Activated CD4-positive, alpha-beta memory T cell treated with anti-CD3 and anti-CD28 coated beads for 36 hours (primary cell): ENCODE measurements at places on chromosomes 3 and 15. TPM values are rescaled to one million over a fixed set of nuclear protein-coding genes. Genes with fewer than 3 reads are reported as not detected.
A peak's percentile ranks its signal among the peaks of the same experiment; 100 is the strongest.

GRCh38 chr3:115657168-115657567 lies 33.9 kb downstream of the GAP43 start:
- no peak for DNase-seq
- H3K27ac ChIP-seq = peak overlapping the region; percentile 21
- H3K27me3 ChIP-seq = no peaks in the 10 kb centered on the region
- H3K4me1 ChIP-seq = peaks cover 31% of the 10 kb centered on the region
- no peaks in the 10 kb centered on the region for H3K36me3 ChIP-seq

GRCh38 chr3:149585401-149585726 lies 72.5 kb downstream of the WWTR1 start:
- H3K36me3 ChIP-seq = no peaks in the 10 kb centered on the region
- H3K4me3 ChIP-seq = no peak overlapping the region
- H3K4me1 ChIP-seq = peaks cover 8% of the 10 kb centered on the region
- H3K27me3 ChIP-seq = peaks cover 15% of the 10 kb centered on the region
- no peak overlapping the region for H3K27ac ChIP-seq
- no peak for DNase-seq

The PCOLCE2 gene
- total RNA-seq = not detected

DNA sequence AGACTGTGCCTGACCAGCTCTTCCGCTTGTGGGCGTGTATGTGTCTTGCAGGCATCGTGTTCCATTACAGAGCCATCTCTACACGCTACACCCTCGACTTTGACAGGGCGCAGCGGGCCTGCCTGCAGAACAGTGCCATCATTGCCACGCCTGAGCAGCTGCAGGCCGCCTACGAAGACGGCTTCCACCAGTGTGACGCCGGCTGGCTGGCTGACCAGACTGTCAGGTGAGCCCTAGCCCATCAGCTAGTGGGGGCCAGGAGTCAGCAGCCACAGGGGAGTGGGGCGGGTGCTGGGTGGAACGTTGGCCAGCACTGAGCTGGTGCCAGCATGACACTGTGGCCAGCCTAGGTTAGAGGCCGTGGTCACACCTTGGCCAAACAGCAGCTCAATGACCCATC lies 36.7 kb downstream of the ACAN start:
- no peak overlapping the region for H3K27ac ChIP-seq
- peaks cover 6% of the 10 kb centered on the region for H3K4me1 ChIP-seq
- no peaks in the 10 kb centered on the region for H3K36me3 ChIP-seq
- H3K4me3 ChIP-seq = no peak overlapping the region
- DNase-seq = no peak

The UCN2 gene
- total RNA-seq = not detected

The ATP8B4 gene
- total RNA-seq = 4.2 TPM

DNA sequence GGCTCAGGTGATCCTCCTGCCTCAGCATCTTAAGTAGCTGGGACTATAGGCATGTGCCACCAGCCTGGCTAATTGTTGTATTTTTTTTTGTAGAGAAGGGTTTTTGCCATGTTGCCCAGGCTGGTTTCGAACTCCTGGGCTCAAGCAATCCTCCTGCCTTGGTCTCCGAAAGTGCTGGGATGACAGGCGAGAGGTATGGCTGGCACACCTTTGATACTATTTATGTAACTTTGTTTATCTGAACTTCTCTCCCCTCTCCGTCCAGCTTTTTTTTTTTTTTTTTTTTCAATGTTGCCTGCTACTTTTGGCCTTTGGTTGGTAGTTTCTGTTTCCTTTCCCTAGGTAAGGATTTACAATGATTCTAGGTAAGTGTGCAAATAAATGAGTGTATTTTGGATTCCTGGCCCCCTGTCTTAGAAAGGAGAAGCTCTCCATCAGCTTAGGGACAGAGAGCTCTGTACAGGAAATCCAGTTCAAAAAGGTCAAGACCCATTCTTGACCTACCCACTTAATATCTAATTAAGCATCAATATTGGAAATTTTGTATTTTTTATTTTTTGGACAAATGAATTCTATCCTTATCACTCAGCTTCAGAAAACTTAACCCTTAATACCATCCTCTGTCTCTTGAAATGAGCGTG lies 6.8 kb downstream of the ARL6IP5 start:
- H3K4me1 ChIP-seq = peaks cover 82% of the 10 kb centered on the region
- peak overlapping the region; percentile 58 for H3K4me3 ChIP-seq
- peak overlapping the region; percentile 88 for H3K27ac ChIP-seq

DNA sequence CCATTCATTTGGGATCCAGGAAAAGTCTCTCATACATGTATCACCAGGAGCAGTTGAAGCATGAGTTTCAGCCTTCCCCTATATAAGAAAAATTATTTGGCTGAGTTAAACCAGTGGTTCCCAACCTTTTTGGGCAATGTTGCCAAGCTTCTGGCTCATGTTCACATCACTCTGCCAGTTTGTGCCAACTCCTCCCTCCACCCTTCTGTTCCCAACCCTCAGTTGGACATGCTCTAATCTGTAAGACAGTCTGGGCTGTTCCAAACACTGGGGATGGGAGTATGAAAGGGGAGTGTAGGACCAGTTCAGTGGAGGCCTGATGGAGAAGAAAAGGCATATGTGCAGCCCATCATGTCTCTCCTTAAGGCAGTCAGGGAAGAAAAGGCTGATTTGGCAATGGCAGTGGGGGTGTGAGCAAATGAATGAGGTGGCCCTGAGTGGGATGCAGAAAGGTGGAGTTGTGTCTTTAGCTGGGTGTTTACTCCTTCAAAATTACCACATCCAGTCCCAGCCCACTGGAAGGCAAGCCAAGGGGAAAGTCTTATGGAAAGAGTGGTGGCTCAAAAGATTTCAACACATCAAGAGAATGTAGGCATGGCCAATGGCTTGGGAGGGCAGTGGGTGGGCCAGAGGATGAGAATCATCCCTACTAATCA lies 32.0 kb upstream of the PRICKLE2 start:
- H3K4me3 ChIP-seq = no peak overlapping the region

The SAXO2 gene
- total RNA-seq = not detected

The HES1 gene
- 0.56 TPM for total RNA-seq

DNA sequence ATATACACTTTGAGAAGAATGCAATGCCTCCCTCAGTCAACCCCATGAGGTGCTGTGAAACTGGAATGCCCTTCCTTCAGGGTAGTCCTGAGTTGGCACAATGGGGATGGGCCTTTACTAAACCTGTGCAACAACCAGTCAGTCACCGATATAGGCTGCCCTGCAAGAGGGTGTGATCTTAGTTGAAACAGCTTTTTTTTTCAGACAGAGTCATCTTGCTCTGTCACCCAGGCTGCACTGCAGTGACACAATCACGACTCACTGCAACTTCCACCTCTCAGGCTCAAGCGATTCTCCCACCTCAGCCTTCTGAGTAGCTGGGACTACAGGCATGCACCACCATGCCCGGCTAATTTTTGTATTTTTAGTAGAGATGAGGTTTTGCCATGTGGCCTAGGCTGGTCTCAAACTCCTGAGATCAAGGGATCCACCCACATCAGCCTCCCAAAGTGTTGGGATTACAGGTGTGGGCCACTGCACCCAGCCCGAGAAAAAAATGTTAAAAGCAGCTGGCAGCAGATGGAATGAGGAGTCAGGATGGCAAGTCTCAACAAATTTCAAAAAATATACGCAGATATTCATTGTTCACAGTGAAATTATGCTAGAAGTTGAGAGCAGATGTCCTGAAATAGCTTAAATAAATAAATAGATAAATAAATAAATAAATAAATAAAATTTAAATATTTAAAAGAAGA lies 31.8 kb downstream of the MYO5A start:
- peak; percentile 78 for DNase-seq
- no peak overlapping the region for H3K27ac ChIP-seq
- H3K36me3 ChIP-seq = no peaks in the 10 kb centered on the region
- peaks cover 18% of the 10 kb centered on the region for H3K4me1 ChIP-seq

DNA sequence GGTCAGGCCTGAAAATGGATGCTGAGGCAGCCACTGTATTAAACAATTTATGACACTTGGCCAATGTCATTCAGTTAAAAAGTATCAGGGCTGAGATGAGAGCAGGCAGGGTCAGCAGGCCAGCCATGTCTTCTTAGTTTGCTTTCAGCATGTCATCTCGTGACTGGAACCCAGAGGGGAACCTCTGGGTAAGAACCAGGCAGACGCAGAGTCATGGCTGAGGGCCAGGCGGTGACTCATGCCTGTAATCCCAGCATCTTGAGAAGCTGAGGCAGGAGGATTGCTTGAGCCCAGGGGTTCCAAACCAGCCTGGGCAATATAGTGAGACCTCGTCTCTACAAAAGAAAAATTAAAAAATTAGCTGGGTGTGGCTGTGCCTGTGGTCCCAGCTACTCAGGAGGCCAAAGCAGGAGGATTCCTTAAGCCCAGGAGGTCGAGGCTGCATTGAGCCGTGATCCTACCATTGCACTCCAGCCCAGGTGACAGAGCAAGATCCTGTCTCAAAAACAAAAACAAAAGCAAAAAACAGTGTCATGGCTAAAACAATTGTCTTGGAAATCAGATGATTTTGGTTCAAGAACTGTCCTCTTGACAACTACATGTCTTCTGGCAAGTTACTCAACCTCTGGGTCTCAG lies 11.7 kb downstream of the BCL2L10 start:
- H3K4me1 ChIP-seq = no peaks in the 10 kb centered on the region
- DNase-seq = peak; percentile 51
- no peaks in the 10 kb centered on the region for H3K36me3 ChIP-seq
- no peak overlapping the region for H3K27ac ChIP-seq
- H3K27me3 ChIP-seq = peaks cover 7% of the 10 kb centered on the region
- H3K4me3 ChIP-seq = no peak overlapping the region

DNA sequence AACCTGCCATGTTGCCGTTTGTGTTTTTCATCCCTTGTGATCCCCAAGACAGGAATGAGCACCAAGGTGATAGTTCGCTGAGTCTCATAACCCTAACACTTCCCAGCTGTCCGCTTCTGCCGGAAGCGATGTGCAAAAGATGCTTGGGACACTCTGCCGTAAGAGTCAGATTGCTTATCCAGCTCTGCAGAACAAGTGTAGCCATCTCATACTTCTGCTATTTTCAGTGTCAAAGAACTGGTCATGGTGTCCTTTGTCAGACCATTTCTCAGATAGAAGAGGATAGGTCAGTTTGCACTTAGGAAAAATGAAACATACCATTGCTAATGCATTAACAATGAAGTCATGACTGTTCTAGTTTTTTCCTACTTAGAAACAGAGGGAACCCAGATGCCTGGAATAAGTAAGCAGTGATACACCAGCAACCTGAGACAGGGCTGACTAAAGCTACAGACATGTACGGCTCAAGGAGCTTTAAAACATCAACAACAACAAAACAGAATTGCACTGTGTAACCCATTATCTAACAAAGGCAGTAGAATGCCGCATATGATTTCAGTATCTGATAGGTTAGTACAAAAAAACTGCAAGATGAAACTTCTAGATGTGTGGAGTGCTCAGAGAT lies 134.0 kb upstream of the IL12A start:
- H3K4me3 ChIP-seq = no peak overlapping the region
- H3K36me3 ChIP-seq = no peaks in the 10 kb centered on the region
- DNase-seq = no peak
- H3K27me3 ChIP-seq = peaks cover 24% of the 10 kb centered on the region
- H3K27ac ChIP-seq = no peak overlapping the region
- H3K4me1 ChIP-seq = no peaks in the 10 kb centered on the region

DNA sequence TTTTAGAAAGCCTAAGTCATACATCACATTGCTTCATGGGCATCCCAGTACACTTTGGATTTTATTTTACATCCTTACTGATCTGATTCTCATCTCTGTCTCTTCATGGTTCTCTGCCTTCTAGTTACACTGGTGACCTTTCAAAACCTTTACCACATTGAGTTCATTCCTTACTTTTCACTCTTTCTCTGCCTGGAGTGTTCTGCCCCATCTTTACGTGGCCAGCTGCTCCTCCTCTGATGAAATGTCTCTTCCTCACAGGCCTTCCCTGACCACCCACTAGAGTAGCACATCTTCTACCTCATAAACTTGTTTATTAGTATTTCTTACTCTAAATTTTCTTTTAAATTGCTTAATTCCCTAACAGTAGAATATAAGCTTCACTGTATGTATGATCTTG lies 17.7 kb downstream of the CTNNB1 start:
- no peak overlapping the region for H3K4me3 ChIP-seq
- H3K27ac ChIP-seq = peak overlapping the region; percentile 13
- no peaks in the 10 kb centered on the region for H3K36me3 ChIP-seq
- no peaks in the 10 kb centered on the region for H3K27me3 ChIP-seq
- peaks cover 87% of the 10 kb centered on the region for H3K4me1 ChIP-seq

DNA sequence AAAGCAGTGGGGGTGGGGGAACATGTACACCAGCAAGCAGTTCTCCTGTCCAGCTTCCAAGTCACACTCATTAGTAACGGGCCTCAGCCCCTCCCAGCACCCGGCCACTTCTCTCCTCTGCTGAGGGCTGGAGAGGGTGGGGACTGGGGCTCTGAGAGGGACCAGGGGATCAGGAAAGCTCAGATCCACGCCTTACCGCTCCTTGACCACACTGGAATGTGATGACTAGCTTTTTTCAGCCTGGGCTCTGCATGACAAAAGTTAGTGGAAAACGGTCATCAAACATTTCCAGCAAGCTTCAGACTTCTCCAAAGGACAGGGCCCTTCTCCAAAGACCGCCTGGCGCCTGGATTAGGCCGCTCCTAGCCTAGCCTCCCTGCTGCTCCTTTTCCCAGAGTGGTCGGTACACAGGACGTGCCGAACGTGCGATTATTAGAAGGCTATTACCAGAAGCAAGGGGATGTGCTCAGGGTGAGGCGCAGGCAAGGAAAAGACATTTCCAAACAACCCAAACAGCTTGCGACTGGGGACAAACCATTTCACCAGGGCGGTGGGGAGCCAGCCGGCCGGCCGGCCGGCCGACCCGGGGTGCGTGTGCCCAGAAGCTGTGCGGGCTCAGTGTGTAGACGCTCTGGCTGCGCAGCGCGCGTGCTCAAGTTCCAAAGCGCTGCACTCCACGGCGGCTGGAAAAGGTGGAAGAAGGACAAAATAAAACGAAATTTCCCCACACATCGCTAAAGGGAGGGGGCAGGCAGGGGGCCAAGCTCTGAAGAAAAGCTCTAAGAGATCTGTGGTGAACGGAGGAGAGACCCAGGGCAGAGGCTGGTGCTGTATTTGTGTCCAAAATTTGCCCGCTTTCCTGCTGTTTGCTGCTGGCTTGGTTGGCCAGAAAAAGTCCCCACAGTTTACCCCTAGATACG lies 51.0 kb upstream of the SSR3 start:
- peak overlapping the region; percentile 66 for H3K4me3 ChIP-seq
- H3K27ac ChIP-seq = no peak overlapping the region
- H3K27me3 ChIP-seq = peaks cover 25% of the 10 kb centered on the region
- peaks cover 28% of the 10 kb centered on the region for H3K4me1 ChIP-seq
- H3K36me3 ChIP-seq = no peaks in the 10 kb centered on the region
- no peak for DNase-seq

The ZCWPW2 gene
- 0.39 TPM for total RNA-seq

DNA sequence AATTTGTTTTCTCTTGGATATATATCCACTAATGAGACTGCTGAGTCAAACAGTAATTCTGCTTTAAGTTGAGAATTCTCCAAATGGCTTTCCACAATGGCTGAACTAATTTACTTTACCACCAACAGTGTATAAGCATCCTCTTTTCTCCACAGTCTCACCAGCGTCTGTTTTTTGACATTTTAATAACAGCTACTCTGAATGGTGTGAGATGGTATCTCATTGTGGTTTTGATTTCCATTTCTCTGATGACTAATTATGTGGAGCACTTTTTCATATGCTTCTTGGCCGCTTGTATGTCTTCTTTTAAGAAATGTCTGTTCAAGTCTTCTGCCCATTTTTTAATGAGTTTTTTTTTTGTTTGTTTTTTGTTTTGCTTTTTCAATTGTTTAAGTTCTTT lies 206.2 kb downstream of the CTNNB1 start:
- H3K4me3 ChIP-seq = no peak overlapping the region
- H3K27ac ChIP-seq = no peak overlapping the region
- no peaks in the 10 kb centered on the region for H3K27me3 ChIP-seq
- peaks cover 3% of the 10 kb centered on the region for H3K36me3 ChIP-seq
- no peak for DNase-seq
